HuH-7.5 (cell line): ENCODE measurements at places on chromosomes 16 and 17.

- DNase-seq: peak; percentile 72
These were observed at the start of gene TBKBP1 for GRCh38 chr17:47693731-47694580. TBKBP1 (plus strand) TSS chr17:47694161; CDS start chr17:47696113, 1,952 bp downstream.

- no peak for DNase-seq
These were observed 36.8 kb downstream of the TMEM132E start for GRCh38 chr17:34616148-34616547.

DNA sequence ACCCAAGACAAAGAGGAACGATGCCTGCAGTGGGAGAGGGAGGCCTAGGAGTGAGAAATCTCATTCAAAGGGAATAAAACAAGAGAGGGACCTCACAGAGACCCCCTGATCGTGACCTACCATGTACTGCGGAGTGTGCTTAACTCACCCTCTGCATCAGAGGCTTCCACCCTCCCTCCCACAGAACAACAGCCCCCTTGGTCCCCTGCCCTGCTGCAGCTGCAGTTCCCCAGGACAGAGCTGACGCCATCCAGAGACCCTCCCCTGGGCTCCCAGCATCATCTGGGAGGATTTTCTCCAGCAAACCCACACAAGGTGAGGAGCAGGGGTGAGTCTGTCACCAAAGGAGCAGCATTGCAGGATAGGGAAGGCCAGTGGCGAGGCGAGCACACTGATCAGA, 39.8 kb downstream of the TLE7 start:
- DNase-seq: no peak

GRCh38 chr17:10051112-10051511, 146.0 kb upstream of the RCVRN start:
- no peak for DNase-seq

DNA sequence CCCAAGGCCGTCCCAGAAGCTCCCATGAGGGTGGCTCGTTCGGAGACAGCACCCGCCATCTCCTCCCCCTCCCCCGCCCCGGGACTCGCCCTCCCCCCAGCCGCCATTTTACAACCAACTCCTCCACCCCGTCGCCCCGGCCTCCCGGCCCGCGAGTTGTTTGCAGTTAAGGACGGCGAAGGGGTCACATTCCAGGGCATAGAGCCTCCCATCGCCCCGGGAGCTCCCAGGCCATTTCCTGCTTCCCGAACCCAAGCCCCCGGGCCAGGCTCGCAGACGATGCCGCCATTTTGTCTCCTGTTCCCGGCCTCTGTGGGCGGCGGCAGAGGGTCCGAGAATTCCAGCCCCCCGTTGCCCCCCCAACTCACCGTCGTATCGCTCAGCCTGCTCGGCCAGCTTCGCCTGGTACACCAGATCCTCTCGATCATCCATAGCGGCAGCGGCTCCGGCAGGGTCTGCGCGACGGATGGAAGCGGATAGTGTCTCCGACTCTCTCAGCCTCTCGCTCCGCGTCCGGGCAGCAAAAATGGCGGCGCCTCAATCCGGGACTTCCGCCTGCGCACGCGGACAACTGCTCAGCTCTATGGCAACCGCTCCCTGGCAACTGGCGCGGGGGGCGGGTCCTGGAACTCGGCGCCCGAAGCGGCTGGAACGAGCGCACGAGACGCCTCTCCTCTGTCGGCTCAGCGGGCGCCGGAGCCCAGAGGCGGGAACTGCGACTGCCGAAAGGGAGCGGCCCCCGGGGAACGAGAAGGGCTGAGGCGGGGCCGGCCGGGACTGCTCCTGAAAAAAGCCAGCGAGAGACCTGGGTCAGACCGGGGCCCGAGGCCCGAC, at the start of gene YWHAE:
Gene YWHAE (minus strand): TSS at position 544 of the 834 bp plus-strand sequence. CDS start 112 bp downstream, at position 432.
- DNase-seq: peak; percentile 80
